Activated CD8-positive, alpha-beta memory T cell treated with anti-CD3 and anti-CD28 coated beads for 48 hours (primary cell): ENCODE measurements at places on chromosomes 12 and 14.
A peak's percentile ranks its signal among the peaks of the same experiment; 100 is the strongest.

- no peak for DNase-seq
Measured at GRCh38 chr12:79373896-79374499, 316.8 kb downstream of the PAWR start.

- peak; percentile 2 for DNase-seq
Measured at GRCh38 chr14:58299401-58300330, 1.3 kb downstream of the ARID4A start.

DNA sequence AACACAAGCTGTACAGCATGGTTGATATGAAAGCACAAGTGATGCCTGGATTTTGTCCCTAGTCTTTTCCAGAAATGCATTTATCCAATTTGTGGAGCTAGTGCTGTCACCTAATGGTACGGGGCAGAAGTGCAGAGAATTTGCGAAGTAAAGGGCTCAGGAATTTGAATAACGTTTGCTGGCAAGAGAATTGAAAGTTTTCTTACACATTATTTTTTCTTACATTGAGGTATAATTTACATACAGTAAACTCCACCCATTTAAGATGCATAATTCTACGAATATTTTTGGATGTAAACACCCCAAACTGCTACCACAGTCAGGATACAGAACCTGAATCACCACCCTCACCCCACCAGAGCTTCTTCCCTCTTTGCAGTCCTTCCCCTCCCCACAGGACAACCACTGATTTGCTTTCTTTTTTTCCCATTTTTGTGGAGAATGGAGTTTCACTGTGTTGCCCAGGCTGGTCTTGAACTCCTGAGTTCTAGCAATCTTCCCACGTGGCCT is 3.5 kb downstream of the AICDA start:
- no peak for DNase-seq

DNA sequence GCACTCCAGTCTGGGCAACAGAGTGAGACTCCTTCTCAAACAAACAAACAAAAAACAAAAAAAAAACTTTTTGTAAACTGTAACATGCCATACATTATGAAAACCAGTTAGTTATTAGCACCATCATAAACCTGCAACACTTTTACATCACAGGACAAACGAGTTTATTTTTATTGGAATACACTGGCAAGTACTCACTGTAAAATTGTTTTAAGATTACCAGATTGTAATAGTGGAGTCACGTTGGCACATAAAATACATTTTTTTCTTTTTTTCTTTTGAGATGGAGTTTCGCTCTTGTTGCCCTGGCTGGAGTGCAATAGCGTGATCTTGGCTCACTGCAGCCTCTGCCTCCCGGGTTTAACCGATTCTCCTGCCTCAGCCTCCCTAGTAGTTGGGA is 15.7 kb downstream of the FKBP3 start:
- no peak for DNase-seq

GRCh38 chr14:93056840-93057585 is 58.7 kb downstream of the ITPK1 start:
- DNase-seq, result no peak

DNA sequence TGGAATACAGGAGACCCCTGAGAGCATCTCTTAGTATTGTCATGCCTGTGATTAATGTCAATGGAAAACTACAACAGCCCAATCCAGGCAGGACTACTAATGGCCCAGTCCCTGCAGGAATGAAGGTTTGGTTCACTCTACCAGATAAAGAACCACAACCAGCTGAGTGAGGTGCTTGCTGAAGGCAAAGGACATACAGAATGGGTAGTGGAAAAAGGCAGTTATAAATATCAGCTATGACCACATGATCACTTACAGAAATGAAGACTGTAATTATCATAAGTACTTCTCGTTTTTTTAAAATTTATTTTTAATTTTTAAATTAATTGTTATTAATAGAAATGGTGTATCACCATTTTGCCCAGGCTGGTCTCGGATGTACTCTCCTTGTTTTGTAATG is 17.2 kb upstream of the LPCAT3 start:
- DNase-seq, result no peak

- DNase-seq, result no peak
Measured at GRCh38 chr12:52519387-52519703, 849 bp downstream of the KRT5 start.

- DNase-seq, result no peak
Measured at GRCh38 chr14:30291216-30291615, 267.7 kb upstream of the G2E3 start.

DNA sequence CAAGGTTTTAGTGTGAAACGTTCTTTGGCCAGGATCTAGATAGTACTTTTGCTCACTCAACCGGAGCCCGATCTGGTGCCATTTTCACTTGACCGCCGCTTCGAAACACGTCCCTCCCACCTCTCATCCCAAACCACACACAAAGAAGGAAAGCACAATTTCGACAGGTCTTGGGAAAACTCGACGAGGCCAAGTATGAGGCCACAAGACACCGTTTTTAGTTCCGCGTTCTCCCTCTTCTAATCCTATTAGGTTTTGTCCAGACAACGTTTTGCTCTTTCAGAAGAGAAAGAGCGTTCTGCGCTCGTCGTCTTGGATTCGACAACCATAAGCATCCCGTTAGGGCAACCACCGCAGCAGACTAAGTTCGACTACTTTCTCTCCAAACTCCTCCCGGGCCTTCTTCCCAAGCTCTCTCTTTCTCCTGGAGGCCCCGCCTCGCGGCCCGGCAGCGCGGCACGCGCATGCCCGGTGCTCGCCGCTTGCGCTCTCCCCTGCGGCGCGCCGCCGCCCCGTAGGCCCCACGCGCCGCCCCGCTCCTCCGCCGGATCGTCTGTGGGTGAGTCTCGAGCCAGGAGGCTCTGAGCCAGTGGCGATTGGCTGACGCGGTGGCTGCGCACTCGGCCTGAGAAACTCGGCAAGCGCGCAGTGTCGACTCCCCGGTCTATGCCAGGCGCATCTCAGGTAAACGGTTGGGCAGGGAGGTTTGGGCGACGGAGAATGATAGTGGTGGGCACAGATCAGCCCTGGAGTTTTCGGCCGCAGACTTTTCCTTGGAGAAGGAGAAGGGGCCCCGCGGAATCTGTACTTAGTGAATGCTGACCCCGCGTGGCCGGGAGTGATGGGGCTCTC is at the start of gene MIPOL1:
Gene MIPOL1 (plus strand): TSS at position 517 of the 852 bp plus-strand sequence. CDS start 49,952 bp downstream, outside the sequence.
- DNase-seq, result no peak

GRCh38 chr14:101743701-101744100 is 17.8 kb upstream of the PPP2R5C start:
- DNase-seq, result no peak

GRCh38 chr14:104573930-104574329 is 5.6 kb upstream of the C14orf180 start:
- DNase-seq, result no peak

DNA sequence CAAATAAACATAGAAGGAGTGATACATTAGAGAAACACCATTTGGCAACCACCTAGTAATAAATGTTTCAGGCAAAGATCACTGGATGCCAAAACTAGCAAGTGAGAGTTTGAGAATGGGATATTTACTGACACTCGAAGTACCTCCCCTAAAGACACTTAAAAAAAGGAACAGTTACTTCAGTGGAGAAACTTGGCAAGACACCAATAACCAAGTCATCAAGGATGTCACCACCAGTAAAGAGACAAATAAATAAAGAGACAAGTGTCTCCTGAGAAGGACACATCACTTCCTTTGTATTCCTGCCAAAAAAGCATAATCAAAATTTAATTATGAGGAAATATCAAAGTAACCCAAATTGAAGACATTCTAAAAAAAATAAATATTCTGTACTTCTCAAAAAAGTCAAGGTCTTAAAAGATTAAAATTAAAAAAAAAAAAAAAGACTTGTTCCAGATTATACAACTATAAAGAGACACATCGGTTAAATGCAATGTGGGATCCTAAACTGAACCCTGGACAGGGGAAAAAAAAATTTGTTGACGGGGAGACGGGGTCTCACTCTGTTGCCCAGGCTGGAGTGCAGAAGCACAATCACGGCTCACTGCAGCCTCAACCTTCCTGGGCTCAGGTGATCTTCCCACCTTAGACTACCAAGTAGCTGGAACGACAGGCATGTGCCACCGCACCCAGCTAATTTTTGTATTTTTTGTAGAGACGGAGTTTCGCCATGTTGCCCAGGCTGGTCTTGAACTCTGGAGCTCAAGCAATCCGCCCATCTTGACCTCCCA is 26.4 kb downstream of the TM7SF3 start:
- DNase-seq, result no peak

DNA sequence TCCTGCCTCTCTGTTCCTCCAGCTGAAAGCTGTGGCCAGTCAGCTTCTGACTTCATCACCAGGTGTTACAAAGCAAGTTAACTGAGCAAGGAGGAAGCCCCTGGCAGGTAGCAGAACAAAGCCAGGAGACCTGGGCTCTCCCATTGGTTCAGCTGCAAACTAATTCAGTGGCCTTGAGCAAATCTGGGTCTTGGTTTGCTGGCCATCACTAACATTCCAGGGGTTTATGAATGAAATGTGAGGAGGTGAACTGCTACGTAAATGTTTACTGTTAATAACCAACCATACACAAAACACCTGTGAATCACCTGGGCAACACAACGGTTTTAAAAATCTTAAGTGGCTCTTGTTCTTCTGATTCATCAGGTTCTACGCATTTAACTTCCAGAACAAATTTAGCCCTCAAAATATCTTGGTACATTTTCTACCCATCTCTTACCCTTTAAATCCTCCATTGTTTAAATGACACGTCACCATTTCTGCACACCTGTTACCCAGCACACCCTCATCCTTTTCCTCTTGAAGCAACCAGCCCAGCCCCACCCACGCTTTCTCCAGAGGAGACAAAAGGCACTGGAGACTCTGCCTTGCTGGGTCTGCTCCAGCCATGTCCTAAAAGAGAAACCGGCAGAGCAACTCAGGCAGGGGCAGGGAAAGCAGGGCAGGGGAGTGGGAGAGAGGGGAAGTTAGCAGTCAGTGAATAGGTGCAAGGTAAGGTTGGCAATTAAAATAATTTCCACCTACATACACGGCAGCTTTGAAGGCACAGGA is 49.3 kb upstream of the TSPAN11 start:
- DNase-seq, result no peak

DNA sequence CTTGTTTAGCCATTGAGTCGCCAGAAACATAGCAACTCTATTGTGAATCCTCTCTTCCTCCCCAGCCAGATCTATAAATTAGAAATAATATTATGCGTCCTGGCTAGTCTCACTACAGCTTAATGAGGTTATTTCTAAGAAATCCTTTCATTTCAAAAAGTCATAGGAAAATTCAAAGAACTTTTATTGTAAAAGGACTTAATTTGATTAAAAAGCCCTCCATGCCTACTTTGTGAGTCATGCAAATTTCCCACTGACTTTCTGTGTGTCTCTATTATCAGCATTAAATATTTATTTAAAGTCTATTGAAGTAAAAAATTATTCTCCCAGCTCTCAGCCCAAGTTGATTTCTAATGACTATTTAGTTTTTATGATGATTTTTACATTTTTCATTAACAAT is 160.7 kb downstream of the PHLDA1 start:
- DNase-seq, result no peak

DNA sequence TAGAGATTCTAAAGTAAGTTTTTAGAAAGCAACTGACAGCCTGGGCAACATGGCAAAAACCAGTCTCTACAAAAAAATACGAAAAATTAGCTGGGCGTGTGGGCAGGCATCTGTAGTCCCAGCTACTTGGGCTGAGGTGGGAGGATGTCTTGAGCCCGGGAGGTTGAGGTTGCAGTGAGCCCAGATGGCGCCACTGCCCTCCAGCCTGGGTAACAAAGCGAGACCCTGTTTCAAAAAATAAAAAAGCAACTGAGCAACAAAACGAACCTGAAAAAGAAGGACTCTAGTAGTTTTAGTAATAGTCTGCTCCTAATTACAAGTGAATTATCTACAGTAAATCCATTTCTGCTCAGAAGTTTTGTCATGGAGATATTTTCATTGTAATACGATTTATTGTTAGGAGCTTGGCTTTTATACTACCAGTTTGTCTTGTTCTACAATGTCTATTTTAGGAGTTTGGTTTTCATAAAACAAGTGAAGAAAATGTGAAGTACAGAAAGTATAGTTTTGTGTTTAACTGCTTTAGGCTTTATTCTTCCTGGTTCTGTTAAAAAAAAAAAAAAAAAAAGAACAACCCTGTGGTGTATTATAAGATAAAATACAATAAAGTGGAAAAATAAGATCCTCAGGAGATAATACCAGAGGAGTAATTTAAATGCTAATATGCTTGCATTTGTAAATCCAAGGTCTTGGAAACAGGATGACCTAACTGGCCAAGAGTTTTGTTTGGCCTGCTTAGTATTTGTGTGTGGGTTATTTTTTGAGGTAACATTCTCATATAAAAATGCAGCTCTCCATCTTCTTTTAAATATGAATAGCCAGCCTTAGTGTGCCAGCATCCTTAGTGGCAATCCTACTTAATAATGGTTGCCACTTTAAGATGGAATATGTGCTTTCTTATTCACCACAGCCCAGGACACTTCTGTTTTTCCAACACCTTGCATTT is 2.8 kb downstream of the TMX1 start:
- DNase-seq, result no peak

DNA sequence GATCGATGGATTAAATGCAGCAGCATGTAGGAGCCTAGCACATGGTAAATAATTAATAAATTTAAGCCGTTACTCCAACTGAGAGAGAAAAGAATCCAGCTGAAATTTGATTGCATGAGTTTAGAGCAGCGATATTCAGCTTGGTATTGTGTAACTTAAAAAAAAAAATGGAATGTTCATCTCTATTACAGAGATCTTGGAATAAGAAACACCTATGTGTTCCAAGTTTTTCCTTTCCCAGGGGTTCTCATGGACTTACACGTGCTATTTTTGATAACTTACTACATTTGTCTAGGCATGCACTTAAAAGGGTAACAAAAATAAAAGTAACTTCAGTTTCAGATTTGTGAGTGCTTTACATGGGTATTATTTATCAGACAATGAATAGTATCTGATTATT is 122.8 kb downstream of the RASSF9 start:
- DNase-seq, result no peak

DNA sequence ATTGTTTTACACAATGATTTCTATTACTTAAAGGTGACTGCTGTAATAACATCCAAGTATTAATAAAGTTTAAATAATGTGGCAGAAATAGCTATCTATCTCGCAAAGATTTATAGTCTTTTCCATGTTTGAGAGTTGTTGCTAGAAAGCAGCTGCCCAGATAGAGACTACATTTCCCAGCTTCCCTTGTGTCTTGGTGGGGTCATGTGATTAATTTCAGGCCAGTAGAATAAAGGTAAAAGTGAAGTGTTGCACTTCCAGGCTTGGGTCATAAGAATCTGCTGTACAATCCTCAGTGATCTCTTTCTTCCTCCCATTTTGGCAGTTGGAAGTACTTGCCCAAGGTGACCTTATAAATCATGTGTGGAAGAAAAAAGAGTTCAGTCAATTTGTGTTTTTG is 449.7 kb upstream of the USP15 start:
- DNase-seq, result no peak
